ENCODE measurements at places on chromosomes 5 and 9.

DNA sequence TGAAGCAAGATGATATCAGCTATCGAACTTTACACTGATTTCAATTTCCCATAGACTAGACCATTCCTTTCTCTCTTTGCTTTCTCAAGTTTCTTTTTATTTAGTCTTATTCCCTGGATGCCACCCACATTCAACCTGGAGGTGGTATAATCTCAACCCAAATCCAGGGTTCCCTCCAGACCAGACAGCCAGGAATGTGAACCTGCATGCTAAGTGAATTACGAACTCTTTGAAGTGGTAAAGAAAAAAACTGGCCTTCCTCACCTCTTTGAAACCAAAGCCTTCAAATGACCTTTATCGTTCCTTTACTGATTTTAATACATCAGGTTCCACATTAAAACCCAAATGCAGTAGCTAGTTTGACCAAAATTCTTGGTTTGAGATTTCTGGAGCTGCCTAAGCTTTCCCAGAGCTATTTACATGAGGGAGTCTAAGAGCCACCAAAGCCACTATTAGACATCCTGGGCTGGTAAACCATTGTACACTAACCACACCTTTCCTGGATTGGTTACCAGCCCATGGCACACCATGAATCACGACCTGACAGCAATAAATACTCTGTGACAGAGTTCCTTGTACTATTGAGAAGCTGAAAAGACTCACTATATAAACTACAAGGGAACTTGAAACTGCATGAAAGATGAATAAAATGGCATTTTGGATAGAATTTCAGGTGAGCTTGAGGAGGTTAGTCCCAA lies 323.7 kb downstream of the ADAMTS6 start:
- no peak for DNase-seq

DNA sequence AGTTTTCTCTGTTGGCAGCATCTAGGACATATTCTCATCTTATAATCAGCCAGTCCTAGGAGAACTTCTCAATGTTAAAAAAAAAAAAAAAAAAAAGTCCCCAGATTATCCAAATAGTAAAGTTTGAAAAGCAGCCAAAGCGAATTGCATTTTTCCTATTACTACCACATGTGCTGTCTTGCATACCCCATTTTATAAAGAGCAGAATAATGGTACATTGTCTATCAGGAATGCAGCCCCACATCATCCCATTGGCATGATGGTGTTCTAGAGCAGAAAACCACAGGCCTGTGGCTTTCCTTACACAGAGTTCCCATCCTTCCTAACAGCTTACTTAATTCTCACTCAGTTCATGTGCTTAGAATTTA lies 381.6 kb downstream of the TMEM38B start:
- DNase-seq, result no peak

GRCh38 chr5:1797855-1798254 lies 1.8 kb downstream of the MRPL36 start:
- DNase-seq, result no peak

DNA sequence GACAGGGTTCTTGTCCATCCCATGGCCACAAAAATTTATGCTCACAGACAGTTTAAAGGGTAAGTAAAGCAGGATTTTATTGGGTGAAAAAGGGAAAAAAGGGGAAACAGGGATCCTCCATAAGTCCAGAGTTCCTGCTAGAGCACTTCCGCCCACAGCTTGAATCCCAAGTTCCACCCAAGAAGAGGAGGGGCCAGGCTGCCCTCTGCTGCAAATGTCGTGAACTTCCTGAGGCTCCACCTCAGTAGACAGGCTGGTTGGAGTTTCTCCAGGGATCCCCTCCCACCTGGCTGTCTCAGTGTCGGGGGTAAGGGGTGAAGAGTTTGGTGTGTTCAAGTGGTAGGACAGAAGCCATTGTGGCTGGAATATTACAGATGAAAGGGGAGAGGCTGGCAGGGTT lies 275.0 kb upstream of the SGCD start:
- DNase-seq, result no peak

DNA sequence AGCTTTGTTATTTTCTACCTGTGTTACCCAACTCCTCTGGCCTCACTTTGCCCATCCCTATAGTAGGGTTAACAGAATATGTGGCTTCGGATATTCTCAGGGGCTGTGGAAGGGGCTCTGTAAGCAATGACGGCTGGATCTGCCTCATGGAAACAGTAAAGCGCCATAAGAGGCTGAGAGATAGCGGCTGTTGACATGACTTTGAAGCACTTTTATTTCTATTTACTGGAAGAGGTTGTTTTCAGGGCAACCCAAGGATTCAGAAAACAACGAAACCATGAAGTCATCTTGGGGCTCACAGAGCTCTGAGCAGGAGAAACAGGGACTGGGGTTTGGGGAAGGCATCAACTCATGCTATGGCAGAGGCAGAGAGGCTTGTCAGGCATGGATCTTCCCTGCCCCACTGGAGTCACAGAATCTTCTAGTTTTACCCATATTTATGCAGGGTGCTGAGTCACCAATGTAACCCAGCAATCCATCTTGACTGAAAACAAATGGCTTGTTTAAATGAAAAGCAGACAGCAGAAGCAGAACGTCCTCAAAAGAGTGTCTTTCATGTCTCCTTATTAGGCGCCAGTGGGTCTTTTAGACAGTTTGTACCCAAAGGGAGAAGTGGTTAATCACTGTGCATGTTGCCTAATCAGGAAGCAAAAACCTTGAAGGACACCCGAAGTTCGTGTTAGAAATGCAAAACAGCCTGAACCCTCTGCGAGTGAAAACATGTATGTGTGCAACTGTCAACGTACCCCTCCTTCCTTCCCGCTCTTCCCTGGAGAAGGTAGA lies 113.0 kb downstream of the COL23A1 start:
- DNase-seq, result peak; percentile 87

GRCh38 chr5:83378624-83379289 lies 92.8 kb upstream of the VCAN start:
- DNase-seq, result peak; percentile 59

DNA sequence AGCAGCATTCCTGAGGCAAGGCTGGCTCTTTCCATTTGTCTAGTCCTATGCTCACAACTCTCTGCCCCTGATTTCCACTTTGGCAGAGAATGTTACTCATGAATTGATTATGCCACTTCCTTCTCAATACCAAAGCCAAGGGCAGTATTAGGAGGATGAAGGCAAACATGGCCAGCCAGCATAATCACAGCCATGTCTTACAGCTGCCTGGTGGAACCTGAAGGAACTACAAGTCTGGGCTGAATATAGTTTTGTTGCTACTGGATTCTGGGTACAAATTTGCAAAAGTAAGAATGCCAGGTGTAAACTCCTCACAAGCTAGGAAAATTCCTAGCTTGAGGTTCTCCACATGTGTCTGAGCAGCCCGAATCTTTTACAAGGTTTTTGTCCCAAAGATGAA lies 4.2 kb downstream of the SIL1 start:
- DNase-seq, result no peak

- no peak for DNase-seq
These were observed 26.6 kb downstream of the LHX6 start for GRCh38 chr9:122202111-122202510.

- DNase-seq, result no peak
These were observed 134.9 kb downstream of the PRDM6 start for GRCh38 chr5:123223921-123224320.

DNA sequence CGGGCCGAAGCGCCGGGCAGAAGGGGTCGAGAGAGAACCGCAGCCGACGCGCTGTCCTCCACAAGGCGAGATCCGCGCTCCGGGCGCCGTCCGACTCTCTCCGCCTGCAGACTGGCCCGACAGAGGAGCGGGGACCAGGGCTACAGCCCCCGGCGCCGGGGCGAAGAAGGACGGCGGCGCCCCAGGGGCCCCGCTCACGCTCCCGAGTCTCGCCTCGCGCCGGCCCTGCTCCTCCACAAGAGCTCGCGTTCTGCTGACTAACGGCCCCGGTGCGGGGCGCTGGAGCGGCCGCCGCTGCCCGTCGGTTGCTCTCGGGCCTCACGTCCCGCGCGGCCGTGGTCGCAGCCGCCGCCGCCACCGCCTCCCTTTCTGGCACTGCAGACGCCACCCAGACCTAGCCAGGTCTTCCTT lies 338 bp downstream of the ABHD17B start:
- DNase-seq, result no peak

- DNase-seq, result no peak
These were observed 11.6 kb upstream of the HRH2 start for GRCh38 chr5:175646251-175646650.

DNA sequence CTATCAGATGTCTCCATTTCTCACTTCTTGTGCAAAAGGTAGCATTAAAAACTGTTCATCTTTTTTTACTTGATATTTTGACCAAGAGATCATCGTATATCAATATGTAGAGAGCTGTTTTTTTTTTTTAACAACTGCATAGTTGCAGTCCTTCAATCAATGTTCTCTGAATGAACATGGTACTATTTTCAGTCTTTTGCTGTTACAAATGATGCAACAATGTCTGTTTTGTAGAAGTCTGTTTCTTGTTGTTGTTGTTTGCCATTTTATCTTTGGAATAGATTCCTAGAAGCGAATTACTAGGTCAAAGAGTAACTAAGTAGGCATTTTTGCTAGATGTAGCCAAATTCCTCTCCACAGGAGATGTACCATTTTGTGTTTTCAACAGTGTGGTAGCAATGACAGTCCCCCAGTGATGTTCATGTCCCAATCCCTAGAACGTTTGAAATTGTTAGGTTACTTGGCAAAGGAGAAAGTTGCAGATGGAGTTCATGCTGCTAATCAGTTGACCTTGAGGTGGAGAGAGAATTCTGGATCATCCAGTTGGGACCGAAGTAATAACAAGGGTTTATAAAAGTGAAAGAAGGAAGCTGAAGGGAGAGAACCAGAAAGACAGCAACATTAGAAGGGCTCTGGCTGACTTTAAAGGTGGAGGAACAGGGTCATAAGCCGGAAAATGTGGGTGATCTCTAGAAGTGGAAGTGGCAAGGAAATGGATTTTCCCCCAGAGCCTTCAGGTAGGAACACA lies 6.3 kb downstream of the MTREX start:
- no peak for DNase-seq

- DNase-seq, result peak; percentile 60
These were observed 8.0 kb downstream of the NTNG2 start for GRCh38 chr9:132169672-132170392.

DNA sequence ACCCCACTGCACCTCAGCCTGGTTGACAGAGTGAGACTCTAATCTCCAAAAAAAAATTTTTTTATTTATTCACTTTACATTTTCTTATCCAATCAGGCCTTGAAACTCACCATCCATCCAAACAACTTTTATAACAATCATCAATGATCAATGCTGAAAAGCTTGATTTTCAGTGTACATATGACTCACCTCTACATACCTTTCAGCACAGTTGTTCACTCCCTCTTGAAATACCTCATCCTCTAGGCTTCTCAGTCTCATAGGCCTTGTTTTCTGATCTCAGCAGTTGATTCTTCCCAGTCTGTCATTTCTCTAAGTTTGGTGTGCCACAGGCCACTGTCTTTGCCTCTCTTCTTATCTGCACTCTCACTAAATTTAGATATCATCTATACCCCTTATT lies 36.2 kb downstream of the GRIN3A start:
- no peak for DNase-seq

GRCh38 chr5:106374956-106375355 lies 1295.8 kb downstream of the EFNA5 start:
- no peak for DNase-seq

GRCh38 chr9:19376931-19377330 lies 3.1 kb downstream of the RPS6 start:
- no peak for DNase-seq

DNA sequence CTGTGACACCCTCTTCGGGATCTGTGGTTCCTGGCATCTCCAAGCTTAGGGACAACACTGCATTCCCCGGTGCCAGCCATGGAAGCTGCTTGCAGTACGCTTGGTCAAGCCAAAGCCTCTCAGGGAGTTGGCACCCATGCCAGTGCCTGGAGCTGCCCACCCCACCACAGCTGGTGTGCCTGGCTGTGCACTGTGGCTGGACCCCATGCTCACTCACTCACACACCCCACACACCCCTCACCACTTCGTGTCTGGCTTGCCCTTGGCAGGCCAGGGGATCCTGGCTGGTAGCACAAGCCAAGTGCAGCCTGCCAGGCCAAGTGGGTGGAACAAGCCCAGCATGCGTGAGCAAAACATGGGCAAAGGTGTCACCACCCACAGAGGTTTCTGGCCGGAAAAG lies 324.5 kb upstream of the PTGER4 start:
- DNase-seq, result no peak

DNA sequence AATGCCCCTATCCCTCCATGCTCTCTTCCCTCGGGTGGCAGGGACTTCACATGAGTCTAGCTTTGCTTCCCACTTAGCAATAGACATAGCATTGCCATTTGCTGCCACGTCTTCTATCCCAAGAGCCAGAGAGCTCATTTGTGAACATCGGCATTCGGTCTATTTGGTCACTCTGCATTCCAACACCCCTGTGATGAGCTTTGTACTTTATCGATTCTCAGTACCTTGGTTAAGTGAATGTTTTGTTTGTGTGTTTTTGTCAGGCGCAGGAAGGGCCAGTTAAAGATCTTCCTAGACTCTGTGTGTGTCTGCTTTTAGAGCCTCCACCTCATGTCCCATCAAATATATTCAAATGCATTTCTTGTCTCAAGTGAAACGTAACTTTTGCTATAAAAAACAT lies 141.7 kb downstream of the TARS1 start:
- DNase-seq, result no peak

GRCh38 chr5:41364346-41364745 lies 146.1 kb downstream of the PLCXD3 start:
- no peak for DNase-seq
